Testis (tissue), 5 donors: ENCODE measurements at places on chromosomes 16 and 17. TPM values are rescaled to one million over a fixed set of nuclear protein-coding genes. Genes with fewer than 3 reads are reported as not detected.

SKAP1 gene
- 34.1 TPM for polyA plus RNA-seq

TMEM100 gene
- polyA plus RNA-seq, result 5.8 TPM

GNG13 gene
- polyA plus RNA-seq, result not detected

ATP2A1 gene
- polyA plus RNA-seq, result 9.1 TPM

ABCC11 gene
- 24.1 TPM for polyA plus RNA-seq

NPIPB8 gene
- polyA plus RNA-seq, result 13.5 TPM

NPIPB9 gene
- polyA plus RNA-seq, result 11.3 TPM

TPSD1 gene
- 1.1 TPM for polyA plus RNA-seq

TOP2A gene
- 75.3 TPM for polyA plus RNA-seq

ZNF423 gene
- 8.9 TPM for polyA plus RNA-seq

HLF gene
- polyA plus RNA-seq, result 7.0 TPM

LRRC37A gene
- polyA plus RNA-seq, result 7.8 TPM

MFAP4 gene
- 108 TPM for polyA plus RNA-seq

RAB11FIP4 gene
- polyA plus RNA-seq, result 104 TPM

CEP131 gene
- 28.9 TPM for polyA plus RNA-seq

KRT33A gene
- 2.3 TPM for polyA plus RNA-seq

BRD7 gene
- 110 TPM for polyA plus RNA-seq

SLFN13 gene
- polyA plus RNA-seq, result 2.5 TPM

CTRB1 gene
- not detected for polyA plus RNA-seq

HOXB3 gene
- 11.4 TPM for polyA plus RNA-seq

PRSS21 gene
- 153 TPM for polyA plus RNA-seq

SLC12A3 gene
- polyA plus RNA-seq, result 0.16 TPM

ABCA9 gene
- polyA plus RNA-seq, result 5.0 TPM

HS3ST6 gene
- polyA plus RNA-seq, result 0.34 TPM

KRT33B gene
- polyA plus RNA-seq, result not detected
